ENCODE measurements at places on chromosomes 7 and 10. TPM values are rescaled to one million over a fixed set of nuclear protein-coding genes. Genes with fewer than 3 reads are reported as not detected.

Gene NACAD
- total RNA-seq = 1.6 TPM

Gene CD36
- 0.77 TPM for total RNA-seq

Gene TBL2
- 48.5 TPM for total RNA-seq

Gene WDFY4
- total RNA-seq = 0.12 TPM

Gene TRUB1
- 14.5 TPM for total RNA-seq

Gene TECTB
- total RNA-seq = not detected

Gene PRRT4
- total RNA-seq = 3.5 TPM

Gene MRPS17
- total RNA-seq = 12.9 TPM

Gene GPR26
- total RNA-seq = not detected

Gene NYAP1
- 3.4 TPM for total RNA-seq

All from pericardium fibroblast (primary cell).